ENCODE measurements at places on chromosomes 5 and 9. TPM values are rescaled to one million over a fixed set of nuclear protein-coding genes. Genes with fewer than 3 reads are reported as not detected.

Gene SNX2
- total RNA-seq: 44.6 TPM

Gene SPINK4
- total RNA-seq: not detected

Gene KIAA1958
- total RNA-seq: 6.5 TPM

Gene TMEM215
- total RNA-seq: not detected

Gene SLC2A8
- total RNA-seq: 3.2 TPM

- no peak for DNase-seq
Observed at GRCh38 chr5:103402851-103403250, 144.3 kb downstream of the MACIR start.

GRCh38 chr5:124642151-124642550, 104.3 kb downstream of the ZNF608 start:
- no peak for DNase-seq

- no peak for DNase-seq
Observed at GRCh38 chr9:121861501-121862180, 210.2 kb downstream of the DAB2IP start.

DNA sequence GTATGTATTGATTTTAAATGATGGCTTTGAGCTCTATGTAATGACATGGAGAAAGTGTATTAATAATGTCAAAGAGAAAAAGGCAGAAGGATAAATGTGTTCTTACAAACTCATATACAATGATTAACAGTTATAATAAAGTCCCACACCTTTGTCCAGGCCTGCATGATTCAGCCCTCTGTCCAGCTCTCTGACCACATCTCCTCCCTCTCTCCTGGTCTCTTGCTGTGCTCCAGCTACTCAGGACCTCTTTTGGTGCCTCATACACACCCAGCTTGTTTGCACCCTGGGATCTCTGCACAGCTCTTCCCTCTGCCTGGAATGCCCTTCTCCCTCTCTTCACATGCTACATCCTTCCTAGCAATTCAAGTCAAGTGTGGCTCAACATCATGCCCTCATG, 37.5 kb upstream of the DMRT1 start:
- no peak for DNase-seq

DNA sequence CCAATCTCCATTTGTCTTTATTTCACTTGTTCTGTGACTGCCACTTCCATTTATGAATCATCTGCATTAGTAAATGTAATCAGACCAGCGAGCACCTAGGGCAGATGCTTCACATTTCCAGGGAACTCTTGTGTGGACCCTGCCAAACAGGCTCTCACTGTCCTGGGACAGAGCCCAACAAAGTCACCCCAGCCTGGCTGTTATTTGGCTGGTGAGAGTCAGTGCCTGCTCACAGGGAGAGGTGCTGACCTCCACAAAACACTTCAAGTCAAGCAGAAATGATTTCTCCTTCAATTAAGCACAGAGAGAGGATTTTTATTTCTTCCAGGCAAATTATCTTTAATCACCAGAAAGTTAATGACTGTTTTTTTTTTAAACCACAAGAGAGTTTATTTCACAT, 568.0 kb downstream of the MTRR start:
- DNase-seq: no peak
